ENCODE measurements at places on chromosomes 16 and 17. TPM values are rescaled to one million over a fixed set of nuclear protein-coding genes. Genes with fewer than 3 reads are reported as not detected.

The HLF gene
- total RNA-seq: 1.3 TPM

DNA sequence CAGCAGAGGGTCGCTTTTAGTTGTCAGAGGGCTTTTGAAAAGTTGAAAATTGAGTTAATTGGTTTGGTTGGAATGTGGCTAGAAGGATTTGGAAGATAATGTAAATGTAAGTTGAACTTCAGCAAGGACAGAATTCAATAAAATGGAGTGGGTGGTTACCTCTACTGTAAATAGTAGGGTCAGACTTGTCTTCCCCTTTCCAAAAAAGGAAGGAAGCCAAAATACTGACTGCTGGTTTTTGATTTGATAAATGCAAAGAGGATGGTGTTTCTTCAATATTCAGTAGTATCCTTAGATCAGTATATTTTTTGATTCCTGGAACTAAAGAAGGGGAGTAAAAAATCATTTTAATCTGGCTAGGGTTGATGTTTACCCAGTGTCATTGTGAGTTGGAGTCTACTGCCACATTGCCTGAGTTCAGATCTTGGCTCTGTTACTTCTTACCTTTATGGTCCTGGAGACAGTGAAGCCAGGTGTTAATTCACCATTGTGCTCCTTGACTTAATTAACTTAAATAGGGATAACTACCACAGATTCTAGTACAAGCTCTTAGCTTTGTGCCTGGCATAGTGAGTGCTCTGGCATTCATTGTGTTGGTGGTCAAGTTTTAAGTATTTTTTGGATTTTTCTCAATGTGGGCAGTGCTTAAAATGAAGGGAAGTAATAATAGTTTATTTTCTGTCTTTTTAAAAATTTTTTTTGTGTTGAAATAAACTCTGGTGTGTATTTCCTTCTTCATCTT, 4.4 kb downstream of the HAPSTR1 start:
- DNase-seq: no peak

- no peak for DNase-seq
These were observed 62.5 kb upstream of the TOB1 start for GRCh38 chr17:50928646-50929045.

The SPG7 gene
- total RNA-seq: 109 TPM

The TOX3 gene
- total RNA-seq: not detected

DNA sequence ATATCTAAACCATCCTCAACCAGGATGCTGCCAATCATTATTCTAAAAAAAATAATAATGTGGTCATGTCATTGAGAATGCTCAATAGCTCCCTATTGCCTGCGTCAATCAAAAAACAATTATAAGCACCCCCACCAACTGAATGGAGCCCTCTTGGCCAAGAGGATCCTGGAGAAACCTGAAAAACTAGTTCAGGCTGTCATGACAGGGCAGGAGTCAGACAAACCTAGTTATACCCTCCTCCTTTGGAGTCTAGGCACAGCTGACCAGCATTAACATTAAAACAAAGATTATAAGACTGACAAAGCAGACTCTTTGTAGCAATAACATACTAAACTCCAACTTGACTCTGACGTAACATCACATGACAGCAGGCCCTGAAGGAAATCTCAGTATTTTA, 119.2 kb upstream of the CCL2 start:
- no peak for DNase-seq

- no peak for DNase-seq
These were observed 32.2 kb downstream of the FZD2 start for GRCh38 chr17:44589316-44590071.
